ENCODE measurements at places on chromosomes 16 and 17. TPM values are rescaled to one million over a fixed set of nuclear protein-coding genes. Genes with fewer than 3 reads are reported as not detected.

The BAHCC1 gene
- total RNA-seq = 6.3 TPM

The ST6GALNAC1 gene
- total RNA-seq = not detected

The KCNH6 gene
- total RNA-seq = not detected

The SLC9A5 gene
- 3.0 TPM for total RNA-seq

The KCNH4 gene
- total RNA-seq = not detected

The DHRS7C gene
- total RNA-seq = not detected

The SLC52A1 gene
- not detected for total RNA-seq

The TBC1D3E gene
- not detected for total RNA-seq

The NOG gene
- total RNA-seq = 0.08 TPM

The CASKIN1 gene
- total RNA-seq = 0.08 TPM

The RBBP6 gene
- 63.1 TPM for total RNA-seq
